ENCODE measurements at places on chromosomes 7 and 10.
A peak's percentile ranks its signal among the peaks of the same experiment; 100 is the strongest.

- no peak for DNase-seq
These were observed 65.0 kb downstream of the FBXL13 start for GRCh38 chr7:103009466-103010185.

- DNase-seq, result peak; percentile 58
These were observed 9.6 kb upstream of the TRIM8 start for GRCh38 chr10:102634686-102635085.

DNA sequence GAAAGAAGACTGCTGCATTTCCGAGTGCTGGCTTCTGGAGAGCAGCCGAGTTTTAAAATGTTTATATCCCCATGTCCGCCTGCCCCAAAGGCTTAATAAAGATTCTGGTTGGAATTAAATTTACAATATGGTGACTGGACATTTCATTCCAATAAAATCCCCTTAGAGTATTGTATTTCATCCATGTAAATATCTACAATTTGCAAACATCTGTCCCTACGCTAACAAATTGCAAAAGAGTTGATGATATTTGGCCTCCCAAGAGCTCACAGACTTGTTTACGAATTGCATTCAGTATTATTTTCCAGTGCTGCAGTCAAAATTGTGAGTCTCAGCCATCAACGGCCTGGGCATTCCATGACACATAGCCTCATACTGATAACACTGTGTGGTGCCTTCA is 50.1 kb downstream of the PLEKHS1 start:
- no peak for DNase-seq

- DNase-seq, result no peak
These were observed 30.7 kb downstream of the ST8SIA6 start for GRCh38 chr10:17423632-17424186.

- DNase-seq, result no peak
These were observed 49.5 kb downstream of the PIK3AP1 start for GRCh38 chr10:96670786-96671185.

GRCh38 chr10:14891151-14891550 is 12.5 kb downstream of the SUV39H2 start:
- no peak for DNase-seq

DNA sequence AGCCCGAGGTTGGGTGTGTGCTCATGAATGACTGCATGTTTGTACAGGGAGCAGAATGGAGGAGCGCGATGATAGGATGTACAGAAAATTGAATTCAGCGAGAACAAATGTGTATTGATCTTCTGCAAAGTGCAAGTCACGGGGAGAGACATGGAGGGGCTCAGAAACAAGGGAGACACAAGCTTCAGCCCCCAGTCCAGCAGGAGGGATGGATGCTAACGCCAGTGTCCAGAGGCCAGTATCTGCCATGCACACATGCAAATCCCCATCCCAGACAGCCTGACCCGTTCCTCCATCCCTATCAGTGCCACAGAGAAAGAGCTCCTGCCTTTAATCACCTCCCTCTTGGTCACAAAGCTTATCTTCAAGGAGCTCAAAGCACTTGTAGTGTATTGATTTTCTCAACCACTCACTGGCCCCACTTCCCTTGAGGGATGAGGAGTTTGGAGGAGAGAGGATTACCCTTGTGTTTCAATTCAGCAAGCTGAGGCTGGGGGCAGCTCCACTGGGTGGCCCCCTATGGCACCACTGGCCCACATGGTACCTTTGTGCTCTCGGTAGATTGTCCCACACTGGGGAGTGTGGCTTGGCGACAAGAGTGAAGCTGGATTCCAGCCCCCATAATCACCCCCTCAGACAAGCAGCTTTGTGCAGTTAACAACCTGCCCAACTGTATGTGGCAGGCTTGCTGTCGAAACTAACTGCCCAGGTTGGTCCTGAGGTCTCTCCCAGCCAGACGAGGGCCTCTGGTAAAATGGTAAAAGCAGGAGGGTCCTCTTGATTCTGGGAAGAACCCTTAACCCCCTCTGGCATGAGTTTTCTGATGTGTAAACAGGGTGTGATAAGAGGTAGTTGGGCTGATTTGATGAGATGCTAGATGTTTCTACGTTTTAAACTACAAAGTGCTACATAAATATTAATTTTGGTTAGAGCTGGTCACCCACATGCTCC is 151.6 kb upstream of the UNC5B start:
- no peak for DNase-seq

DNA sequence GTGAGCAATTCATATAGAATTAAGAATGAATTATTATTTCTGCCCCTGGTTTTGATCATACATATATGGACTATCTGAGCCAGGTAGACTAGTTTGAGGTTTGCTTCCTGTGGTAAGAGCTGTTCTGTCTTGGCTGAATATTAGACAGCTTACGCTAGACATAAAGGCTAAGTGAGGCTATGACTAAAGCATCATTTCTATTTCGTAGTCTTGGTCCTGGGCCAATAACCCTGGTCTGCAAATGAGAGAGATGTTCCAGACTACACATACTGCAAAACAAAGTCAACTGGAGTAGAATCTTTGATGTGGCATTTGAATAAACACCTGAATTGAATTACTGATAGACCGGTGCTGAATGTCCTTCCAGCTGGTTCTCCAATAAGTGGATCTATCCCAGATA is 40.8 kb upstream of the CACNB2 start:
- DNase-seq, result no peak

GRCh38 chr7:121480058-121480457 is 84.0 kb upstream of the FAM3C start:
- no peak for DNase-seq

- DNase-seq, result no peak
These were observed 2.0 kb upstream of the BLVRA start for GRCh38 chr7:43756368-43757072.

GRCh38 chr10:79028451-79029010 is 40.2 kb upstream of the ZMIZ1 start:
- peak; percentile 38 for DNase-seq
